HS-5 (cell line): ENCODE measurements at places on chromosomes 2 and 18.

- peak; percentile 26 for DNase-seq
Observed at GRCh38 chr2:51953931-51954330, 922.0 kb upstream of the NRXN1 start.

DNA sequence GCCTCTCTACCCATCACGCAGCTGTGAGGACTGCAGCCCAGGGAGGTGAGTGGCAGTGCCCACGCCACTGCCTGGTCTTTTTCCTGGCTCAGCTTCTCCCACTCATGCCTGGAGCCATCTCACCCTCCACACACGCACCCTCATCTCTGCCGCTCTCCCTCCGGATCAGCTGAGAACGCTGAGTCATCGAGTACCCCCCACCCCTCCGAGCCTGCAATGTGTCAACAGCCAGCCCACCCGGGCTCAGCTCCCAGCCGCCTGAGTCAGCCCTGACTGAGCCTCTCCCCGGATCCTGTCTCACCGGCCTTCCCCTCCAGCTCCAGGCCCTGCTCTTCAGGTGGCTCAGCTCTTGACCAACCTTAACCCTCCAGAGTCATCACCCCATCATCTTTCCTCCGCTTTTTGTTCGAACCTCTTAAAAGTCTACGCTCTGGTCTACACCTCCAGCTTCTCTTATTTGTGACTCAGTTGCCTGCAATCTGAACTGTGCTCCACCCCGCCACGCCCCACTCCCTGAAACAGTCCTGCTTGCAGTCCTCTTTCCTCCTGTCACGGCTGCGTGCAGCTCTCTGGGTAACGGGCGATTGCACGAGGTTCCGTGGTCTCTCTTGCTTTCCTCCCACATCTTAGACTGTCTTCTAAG, 94.4 kb upstream of the ASAP2 start:
- peak; percentile 80 for DNase-seq

DNA sequence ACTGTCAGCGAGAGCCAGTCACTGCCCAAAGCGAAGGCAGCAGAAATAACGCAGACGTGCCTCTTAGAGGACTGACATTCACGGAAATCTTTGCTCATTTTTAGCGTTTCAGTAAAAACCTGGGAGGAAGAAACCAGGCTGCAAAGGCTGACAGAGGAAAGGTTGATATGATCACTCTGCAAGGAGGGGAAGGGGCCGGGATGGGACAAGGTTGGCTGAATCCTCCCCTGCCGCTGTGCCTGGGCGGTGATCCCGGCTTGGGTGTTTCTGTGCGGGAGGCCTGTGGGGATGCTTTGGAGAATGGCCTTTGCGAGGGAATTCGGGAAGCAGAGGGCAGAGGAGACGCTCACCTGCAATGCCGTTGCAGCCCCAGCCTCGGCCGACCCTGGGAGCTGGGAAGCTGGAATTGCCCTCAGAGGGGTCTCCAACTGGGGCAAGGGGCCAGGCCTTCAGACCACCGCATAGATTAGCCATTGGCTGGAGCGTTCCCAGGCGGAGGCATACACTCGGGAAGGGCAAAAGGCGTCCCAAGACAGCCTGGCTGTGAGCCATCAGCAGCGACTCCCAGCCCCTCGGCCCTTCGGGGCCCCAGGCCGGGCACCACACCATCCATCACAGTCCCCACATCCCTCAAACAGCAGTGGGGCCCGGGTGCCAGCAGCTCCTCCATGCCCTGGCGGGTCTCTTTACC, 111.7 kb upstream of the GPC1 start:
- DNase-seq, result no peak

- no peak for DNase-seq
Observed at GRCh38 chr2:126748929-126749518, 93.1 kb downstream of the GYPC start.

DNA sequence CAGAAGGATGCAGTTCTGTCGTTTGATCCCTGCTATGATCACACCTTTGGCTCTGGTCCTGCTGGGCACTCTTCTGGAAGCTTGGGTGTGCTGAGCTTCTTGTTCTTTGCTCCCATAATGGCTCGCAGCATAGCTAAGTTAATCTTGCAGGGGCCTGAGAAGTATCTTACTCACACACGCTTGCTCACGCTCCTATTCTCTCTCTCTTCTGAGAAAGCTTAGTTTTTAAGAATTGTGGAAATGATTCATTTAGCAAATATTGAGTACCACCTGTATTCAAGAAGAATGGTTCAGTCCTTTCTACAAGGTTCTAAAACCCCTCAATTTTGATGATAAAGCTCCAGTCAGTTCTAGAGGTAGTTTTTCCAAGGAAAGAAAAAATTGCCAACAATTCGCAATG, 40.6 kb downstream of the XRCC5 start:
- DNase-seq, result no peak

GRCh38 chr18:32093102-32093511, 1.4 kb downstream of the RNF138 start:
- no peak for DNase-seq
